ENCODE measurements at places on chromosomes 12 and 14.

- DNase-seq: peak; percentile 71
Measured at GRCh38 chr12:132444957-132445883, 44.7 kb upstream of the FBRSL1 start.

GRCh38 chr12:65443038-65443437 lies 164.6 kb downstream of the MSRB3 start:
- DNase-seq: no peak

DNA sequence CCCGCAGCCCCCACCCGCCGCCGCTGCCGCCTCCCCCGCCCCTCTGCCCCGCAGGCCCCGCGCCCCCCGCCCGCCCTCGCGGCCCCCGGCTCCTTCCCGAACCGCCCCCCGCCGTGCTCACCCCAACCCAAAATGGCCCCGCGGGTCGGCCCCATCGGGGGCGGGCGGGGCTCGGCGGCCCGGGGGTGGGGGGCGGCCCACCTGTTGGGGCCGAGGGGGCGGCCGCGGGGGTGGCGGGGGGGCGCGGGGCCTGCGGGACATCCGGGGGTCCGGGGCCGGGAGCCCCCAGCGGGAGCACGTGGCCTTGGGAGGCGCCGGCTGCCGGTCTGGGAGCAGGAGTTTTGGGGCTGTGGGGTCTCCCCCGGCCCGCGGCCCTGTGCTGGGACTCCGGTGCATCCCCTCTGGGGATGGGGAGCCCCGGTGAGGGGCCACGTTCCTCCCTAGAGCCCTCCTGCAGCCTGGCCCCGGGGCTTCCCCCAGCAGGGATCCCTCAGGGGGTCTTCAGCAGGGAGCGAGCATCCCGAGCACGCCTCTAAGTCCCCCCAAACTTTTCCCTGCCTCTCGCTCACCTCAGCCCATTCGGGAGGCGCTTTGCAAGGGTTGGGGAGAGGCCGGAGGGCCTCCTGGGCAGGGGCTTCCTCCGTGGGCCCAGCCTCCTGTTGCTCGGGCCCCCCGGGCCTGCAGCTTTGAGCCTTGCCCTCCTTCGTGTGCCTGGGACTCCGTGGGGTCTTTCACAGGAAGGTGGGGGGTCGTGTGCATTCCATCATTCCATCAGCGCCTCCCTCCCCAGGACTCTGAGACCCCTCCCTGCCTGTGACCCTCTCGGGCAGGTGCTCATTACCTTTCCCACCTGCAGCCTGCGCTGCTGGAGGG lies 710 bp downstream of the MTA1 start:
- DNase-seq: no peak

DNA sequence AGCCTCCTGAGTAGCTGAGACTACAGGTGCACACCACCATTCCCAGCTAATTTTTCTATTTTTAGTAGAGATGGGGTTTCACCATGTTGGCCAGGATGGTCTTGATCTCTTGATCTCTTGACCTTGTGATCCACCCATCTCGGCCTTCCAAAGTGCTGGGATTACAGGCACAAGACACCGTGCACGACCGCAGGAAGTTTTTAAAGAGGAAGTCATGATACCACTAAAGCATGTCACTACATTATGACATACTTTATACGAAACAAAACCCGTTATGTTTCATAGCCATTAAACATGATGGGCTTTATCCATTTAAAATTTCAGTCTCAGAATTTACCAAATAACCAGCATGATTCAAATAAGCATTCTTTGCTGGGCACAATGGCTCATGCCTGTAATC lies 83.8 kb upstream of the DUSP6 start:
- DNase-seq: no peak

DNA sequence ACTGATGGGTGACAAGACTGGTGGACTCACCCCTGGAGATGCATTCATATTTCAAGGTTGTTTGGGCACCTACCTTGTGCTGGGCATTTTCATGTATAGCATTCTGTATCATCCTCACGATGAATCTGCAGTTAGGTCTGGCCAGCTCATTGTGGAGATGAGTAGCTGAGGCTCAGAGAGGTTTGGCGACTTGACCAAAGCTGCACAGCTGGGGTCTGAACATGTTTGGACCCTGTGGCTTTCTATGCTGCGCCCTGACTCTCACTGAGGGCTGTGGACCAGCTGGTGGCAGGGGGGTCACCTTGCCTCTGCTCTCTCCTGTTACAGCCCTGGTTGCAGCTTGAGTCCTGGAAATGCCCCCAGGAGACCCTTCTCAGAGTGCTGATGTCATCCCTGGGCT lies 24.9 kb upstream of the CCDC63 start:
- no peak for DNase-seq

DNA sequence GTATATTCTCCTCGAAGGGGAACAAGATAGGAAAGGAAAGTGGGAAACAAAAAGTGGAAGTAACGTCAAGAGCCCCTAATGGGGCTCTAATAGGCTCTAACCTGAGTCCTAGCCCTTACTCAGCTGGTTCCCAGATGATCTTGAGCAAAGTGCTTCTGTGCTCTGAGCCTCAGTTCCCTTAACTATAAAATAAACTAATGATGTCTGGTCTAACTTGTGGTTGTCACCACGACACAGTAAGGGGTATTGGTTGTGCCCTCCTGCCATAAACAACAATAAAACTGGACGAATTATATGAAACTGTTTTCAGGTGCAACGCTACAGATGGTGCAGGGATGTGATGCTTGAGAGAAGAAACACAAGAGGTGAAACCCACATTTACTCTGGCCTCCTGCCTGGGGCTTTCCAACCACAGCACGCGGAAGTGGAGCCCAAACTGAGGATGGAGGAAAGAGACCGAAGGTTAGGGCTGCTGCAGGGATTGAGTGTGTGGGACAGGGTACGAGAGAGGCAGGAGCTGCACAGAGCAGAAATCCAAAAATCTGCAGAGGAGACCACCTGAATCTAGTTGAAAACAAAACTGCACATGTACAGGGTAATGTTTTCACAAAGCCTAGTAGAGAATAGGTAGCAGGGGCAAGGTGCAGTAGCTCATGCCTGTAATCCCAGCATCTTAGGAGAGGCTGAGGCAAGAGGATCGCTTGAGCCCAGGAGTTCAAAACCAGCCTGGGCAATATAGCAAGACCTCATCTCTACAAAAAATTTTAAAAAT lies 45.6 kb upstream of the BCL2L14 start:
- DNase-seq: no peak

DNA sequence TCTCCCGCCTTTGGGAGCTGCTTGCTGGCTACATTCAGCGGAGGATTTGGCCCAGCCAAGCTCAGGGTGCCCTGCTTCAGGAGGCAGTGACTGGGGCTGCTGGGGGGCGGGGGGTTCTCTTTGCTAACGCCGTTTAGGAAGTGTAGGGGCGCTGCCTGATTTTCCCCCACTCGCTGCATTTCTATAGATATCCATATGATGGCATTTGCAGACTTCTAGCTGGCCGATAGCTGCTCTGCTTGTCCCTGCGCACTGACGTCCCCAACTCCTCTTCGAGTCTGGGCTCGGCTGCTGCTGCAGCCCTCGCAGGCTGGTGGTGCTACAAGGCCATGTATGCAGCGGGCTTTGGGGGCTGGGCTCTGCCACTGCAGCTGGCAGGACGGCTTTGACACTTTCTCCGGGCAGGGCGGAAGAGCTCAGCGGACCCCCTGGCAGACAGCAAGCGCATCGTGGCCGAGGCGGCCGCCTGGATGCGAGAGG lies 3.1 kb downstream of the LRFN5 start:
- DNase-seq: no peak

- peak; percentile 56 for DNase-seq
Measured at GRCh38 chr12:54958048-54958658, 26.4 kb downstream of the TESPA1 start.

DNA sequence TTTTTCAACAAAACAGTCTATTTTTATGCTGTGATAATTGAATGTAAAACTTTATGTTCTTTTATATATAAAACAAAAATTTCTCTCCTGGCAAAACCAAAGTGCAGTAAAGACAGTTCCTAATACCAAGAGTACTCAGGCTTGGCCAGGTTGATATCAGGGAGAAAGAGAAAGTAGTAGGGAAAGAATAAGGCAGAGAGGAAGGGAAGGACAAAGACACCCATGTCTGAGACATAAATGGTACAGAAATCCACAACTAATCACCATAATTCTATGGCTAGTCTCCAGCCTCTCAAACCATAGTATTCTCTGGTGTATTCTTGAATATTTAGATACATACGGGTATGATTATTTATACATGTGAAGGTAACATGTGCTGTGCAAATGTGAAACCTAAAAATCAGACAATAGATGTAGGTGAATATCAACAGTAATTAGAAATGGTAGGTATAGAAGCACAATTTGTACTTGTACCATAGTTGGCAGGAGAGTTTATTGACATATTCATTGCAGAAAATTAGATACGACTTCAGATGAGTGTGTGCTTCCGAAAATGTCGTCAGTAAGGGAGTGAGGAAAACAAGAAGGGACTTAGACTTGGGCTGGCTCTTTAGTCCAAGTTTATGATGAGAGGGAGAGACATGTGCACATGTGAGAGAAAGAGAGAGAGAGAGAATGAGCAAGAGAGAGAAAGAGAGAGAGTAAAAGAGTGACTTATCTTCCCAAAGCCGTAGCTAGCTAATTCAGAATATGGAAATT lies 230.8 kb upstream of the NPAS3 start:
- DNase-seq: no peak

GRCh38 chr12:58288190-58288589 lies 346.8 kb downstream of the ATP23 start:
- no peak for DNase-seq

DNA sequence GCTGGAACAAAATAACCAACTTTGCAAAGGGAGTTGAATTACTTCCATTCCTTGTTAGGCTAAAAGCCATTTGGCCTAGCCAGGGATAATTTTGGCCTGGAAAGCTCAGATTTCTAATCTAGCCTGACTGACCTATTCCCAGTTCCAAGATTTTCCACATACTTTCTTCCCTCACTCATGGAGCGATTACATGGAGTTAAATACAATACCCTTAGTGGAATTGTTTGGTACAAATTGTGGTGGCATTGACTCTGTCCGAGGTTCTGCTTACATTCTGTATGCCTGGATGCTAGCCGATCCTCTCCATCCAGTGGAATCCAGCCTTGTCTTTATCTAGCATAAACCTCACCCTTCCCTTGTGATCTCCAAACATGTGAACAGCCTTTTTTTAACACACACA lies 965.1 kb downstream of the DIO2 start:
- DNase-seq: no peak

GRCh38 chr14:75969126-75969525 lies 12.7 kb downstream of the TGFB3 start:
- no peak for DNase-seq

- no peak for DNase-seq
Measured at GRCh38 chr14:24282736-24283135, 11.3 kb upstream of the RABGGTA start.

DNA sequence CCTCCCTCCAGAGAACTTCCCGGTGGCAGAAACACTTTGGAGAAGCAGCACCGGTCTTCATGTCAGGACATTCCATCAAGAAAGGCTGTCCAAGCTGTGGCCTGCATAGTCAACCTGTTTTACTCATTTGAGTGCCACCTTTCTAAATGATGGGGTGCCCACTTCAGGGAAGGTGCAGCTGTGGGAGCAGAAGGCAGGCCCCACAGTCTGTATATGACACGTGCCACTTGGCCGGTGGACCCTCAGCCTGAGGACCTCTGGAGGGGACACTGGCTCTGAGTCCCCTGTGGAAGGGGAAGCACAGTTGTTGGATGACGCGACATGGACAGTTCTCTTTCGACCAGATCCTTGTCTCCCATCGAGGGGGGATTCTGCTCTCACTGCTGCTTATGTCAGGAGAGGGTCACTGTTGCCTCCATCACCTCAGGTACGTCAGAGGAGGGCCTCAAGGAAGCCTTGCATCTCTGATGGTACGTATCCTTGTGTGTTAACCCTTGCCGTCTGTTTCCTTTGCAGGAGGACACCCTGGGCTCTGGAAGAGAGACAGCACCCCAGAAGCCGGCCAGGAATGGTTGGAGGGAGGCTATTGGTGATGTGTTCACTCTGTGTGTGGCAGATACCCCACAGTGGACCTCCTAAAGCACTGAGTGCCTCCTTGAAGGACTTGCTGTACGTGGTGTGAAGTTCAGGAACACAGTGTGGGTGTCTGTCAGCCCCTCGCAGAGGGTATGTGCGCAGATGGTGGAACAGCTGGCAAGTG lies 132.1 kb upstream of the RTL1 start:
- DNase-seq: no peak

DNA sequence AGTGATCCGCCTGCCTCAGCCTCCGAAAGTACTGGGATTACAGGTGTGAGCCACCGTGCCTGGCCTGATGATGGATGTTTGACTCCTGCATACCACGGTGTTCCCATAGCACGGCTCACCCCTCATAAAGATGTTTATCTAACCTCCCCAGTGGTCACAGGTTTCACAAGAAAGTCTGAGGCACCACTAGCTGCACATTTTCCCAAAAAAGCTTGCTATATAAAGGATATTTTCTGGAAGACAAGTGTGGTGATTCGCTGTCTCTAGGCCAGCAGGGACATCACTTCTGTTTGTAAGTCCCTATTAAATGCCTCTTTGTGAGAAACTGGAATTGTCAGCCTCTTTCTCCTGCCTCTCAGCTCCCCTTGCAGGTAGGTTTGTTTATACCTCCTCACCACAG lies 18.3 kb downstream of the PLEK2 start:
- DNase-seq: no peak

DNA sequence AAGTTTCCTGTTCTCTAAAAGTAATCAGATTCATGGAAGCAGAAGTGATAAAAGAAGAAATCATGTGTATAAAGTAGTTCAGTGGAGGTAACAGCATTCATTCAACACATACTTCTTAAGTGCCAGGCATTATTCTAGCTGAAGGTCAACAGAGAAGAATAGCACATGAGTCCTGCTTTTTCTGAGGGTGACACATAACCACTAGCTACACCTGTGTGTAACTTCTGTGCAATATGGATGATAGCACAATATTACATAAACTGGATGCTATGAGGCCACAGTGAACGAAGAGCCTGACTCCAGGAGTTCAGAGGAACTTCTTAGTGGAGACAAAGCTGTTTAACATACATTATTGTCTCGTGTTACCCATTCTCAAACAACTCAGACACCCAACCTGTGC lies 114.3 kb upstream of the PCED1B start:
- DNase-seq: no peak

DNA sequence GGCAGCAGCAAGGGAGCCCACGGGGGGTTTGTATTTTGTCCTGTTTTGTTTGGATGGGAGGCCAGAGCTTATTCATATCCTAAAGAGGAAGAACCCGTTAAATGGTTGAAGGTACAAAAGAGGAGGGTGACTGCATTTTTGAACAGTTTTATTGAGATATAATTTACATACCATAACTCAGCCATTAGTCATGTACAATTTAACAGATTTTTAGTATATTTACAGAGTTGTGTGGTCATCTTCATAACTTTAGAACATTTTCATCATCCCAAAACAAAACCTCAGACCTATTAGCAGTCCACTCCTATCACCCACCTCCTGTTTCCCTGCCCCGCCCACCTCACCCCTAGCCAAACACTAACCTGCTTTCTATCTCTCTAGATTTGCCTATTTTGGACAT lies 12.6 kb downstream of the NRDE2 start:
- no peak for DNase-seq

- no peak for DNase-seq
Measured at GRCh38 chr14:79473651-79474050, 737.7 kb downstream of the DIO2 start.

- DNase-seq: peak; percentile 9
Measured at GRCh38 chr12:10235761-10236631, 23.3 kb downstream of the GABARAPL1 start.

Measured in stimulated activated CD4-positive, alpha-beta T cell treated with anti-CD3 and anti-CD28 coated beads, Interleukin-2, amount 100 ng/mL, for 4 hours (primary cell).